Activated effector memory CD4-positive, alpha-beta T cell treated with anti-CD3 and anti-CD28 coated beads, Interleukin-2, amount 50 U/mL, for 16 hours (primary cell): ENCODE measurements at places on chromosomes 11 and 22.

DNA sequence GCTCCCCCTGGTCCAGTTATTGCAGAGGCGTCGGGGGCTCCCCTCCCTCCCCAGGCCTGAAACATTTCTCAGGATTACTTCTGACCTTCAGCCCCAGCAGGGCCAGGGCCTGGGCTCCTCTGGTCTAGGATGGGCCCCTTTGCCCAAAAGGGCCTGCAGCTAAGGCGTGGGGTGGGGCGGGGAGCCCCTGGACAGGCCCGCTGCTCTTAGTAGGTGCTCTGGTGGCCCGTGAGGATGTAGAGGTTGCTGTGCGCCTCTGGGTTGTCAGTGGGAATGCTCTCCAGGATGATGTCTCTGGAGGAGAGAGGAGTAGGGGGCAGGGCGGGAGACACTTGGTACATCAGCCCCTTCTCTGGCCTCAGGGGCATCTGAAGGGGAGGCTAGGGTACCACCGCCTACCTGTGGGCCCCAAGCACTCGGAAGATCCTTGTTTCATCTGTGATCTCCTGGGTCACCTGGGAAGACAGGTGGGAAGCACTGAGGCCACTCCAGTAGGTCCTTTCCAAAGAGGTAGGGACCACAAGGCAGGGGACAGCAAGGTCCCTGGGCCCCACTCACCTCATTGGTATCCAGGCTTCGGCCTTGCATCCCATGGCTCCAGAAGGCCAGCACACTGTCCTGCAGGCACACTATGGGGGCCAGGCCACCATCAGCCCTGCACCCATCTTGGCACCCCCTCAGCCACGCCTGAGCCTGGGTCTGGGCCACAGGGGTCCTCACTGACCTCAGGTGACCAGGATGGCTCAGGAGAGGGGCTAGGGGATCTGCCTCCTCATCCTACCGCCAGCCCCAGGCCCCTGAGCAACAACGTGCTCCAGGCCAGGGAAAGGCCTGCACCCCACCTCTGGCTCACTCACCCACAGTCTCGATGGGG is 11.2 kb upstream of the SF1 start:
- DNase-seq, result no peak

DNA sequence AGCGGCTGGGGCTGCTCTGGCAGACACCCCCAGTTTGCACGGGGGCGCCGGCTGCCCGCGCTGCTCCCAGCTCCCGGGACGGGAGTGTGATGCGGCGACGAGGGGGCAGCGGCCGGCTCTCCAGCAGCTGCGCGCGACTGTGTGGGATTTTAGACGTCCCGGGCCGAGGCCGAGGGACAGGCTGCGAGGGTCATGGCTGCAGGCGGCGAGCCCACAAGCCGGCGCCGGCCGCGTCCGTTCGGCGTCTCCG is 159 bp downstream of the FZD4 start:
- no peak for DNase-seq

DNA sequence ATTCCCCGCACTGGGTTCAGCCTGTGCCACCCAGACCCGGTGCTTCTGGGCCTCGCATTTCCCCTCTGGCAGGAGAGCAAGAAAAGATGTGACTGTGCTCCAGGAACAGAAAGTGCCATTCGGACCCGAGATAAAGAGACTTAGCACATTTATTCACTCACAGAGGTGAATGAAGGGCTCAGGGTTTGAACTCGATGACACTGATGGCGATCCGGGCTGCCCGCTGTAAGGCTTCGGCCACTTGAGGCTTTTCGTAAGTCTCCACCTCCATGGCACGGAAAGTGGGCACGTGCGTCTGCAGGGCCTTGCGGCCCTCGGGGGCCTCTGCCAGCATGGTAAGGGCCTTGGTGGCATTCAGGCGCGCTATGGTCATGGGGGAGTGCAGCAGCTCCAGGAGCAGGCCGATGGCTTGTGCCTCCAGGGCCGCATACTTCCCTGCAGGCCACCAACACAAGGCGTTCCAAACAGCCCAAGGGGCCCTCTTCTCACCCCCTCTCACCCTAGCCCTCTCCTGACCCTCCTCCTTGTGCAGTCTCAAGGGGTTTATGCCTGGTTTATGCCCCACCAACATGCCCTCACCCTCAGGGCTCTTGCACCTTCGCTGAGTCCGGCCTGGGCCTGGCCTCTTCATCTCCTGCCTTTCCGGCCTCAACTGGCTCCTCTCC is 10.9 kb upstream of the GNAZ start:
- DNase-seq, result peak; percentile 28

DNA sequence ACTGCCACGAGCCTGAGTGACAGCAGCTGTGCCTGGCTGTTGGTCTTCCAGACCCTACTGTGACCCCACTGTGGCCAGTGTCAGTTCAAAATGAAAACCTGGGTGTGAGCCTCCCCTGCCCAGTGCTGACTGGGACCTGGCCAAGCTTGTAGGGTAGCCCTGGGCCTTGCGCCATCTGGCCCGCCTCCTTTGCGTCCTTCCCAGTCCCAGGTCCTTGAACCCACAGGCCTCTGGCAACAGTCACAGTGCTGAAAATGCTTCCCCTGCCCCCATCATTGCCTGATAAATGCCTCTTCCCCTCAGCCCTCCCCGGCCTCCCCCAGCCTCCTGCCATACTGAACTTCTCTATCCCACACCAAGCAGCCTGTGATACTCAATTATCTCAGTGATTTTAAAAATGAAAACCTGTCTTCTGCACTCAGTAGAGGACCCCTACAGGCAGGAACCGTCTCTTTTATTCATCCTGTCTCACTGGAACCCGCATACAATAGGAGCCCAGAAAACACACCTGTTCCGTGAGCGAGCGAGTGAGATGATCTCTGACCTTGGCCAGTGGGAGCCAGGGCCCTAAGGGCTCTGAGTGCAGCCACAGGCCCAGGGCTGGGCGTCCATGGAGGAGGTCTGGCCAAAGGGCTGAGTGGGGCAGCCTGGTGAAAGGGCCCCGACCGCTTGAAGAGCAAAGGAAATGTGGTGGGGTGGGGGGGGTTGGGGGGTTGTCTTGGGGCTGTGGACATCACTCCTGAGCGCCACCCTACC is 49.7 kb upstream of the TTLL12 start:
- DNase-seq, result no peak

GRCh38 chr11:221539-221938 is 14.0 kb downstream of the RIC8A start:
- DNase-seq, result peak; percentile 12

DNA sequence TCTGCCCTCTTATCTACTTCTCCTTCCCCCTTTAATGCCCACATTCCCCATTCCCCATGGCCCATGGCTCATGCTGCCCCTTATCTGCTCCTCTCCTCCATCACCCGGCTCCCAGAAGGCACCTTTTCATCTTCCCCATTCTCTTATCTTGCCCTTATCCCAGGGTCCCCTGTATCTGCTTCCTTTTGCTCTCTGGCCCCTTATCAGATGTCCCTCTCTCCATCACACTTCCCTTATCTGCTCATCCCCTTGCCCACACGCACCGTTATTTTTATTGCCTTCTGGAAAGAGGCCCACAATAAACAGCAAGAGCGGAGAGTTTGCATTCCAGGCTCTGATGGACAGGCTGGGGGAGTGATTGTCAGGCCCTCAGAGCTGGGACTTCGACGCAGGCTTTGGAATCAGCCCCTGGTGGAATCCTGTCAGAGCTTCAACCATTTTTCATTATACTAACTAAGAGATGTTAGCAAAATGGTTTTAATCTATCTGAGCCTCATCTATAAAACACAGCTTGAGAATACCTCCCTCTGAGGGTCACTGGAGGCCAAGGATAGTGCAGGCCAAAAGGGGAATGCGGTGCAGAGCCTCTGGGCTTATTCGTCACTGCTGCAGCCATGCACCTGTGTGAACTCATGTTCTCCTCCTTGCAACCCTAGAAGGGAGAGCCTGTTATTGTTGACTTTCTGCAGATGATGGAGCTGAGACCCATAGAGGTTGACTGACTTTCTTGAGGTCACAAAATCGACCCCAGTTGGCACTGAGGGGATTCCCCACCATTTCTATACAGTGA is 37.0 kb upstream of the LRRC55 start:
- DNase-seq, result no peak

- DNase-seq, result no peak
These were observed 37.5 kb upstream of the SLC22A25 start for GRCh38 chr11:63280920-63281319.

DNA sequence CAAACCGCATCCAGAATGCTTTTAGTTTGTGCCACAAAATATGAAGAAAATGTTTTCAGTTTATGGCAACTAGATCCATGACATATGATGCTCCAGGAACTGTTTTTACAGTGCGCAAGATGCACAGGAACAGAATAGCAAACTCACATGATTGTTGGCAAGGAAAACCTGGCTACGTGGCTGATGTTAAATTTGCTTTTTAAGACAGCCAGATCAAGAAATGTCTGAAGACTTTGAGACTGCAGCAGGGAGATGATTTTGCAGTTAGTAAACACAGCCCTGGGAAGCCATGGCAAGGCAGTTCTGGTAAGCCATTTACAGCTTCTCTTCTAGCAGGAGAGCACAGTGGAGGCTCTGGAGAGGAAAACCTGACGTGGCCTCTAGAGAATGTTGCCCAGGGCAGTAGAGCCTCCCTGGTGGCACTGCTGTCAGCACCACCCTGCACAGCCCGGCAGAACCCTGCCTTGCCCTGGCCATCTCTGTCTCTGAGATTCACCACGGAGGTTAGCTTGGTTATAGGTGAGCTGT is 69.8 kb upstream of the TNRC6B start:
- peak; percentile 71 for DNase-seq

DNA sequence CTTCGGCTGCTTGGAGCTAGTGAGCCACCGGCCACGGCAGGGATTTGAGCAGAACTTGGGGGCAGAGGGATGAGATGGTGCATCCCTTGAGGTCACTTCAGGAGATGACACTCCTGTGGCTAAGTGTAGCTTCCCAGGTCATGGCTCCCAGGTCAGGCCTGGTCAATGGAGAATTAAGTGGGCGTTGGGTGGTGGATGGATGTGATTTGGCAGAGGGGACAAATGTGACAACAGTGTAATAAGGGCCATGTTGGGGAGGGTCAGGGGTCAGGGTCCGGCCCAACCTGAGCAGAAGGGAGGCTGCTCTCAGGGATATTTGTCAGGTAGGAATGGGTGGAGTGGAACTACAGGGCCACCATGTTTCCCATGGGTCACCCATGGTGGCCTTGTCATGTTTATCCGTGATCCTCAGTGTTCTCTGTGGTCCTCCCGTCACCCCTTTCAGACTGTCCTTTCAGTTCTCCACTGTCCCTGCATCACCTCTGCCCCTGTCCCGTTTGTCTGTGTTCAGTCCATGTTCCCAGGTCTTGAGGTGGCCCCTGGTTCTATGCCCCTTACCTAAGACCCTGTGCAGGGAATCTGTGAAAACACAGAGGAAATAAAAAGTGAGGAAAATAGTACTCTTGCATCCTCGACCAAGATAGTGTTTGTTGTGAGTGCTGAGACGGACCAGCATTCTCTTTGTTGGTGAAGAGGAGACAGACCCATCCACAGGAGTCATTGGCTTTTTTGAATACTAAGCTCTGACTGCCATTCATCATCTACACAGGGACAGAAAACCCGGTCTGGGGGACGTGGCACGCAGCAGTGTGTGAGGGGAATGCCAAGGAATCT is 6.1 kb downstream of the SLC25A1 start:
- DNase-seq, result no peak

- DNase-seq, result no peak
These were observed 626 bp downstream of the KRTAP5-7 start for GRCh38 chr11:71527576-71528210.

- no peak for DNase-seq
These were observed 838 bp downstream of the WNT11 start for GRCh38 chr11:76205252-76206076.

DNA sequence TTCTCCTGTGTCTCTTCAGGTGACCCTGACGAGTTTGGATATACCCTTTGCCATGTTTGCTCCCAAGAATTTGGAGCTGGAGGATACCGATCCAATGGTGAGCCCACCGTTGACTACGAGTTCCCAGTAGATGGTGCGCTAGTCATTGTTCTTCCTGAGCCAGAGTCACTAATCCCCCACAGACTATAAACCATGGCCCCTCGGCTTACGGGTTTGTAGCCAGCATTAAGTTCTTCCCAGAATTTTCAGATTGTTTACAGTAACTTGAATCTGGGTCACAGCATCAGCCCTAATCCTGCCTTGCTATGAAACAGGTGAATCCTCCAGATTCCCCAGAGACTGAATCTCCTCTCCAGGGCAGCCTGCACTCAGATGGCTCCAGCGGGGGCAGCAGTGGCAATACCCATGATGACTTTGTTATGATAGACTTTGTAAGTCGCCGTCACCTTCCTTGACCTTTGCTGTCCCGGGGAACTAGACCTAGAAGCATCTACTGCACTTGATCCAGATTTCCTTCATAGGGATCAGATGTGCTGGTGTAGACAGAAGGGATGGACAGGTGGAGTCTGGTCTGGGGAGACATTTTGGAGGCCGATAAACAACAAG is 31.8 kb downstream of the ARHGAP1 start:
- no peak for DNase-seq

GRCh38 chr11:65083134-65083833 is 556 bp downstream of the CDCA5 start:
- no peak for DNase-seq

- DNase-seq, result no peak
These were observed 327.1 kb upstream of the DDI1 start for GRCh38 chr11:103709371-103709770.

DNA sequence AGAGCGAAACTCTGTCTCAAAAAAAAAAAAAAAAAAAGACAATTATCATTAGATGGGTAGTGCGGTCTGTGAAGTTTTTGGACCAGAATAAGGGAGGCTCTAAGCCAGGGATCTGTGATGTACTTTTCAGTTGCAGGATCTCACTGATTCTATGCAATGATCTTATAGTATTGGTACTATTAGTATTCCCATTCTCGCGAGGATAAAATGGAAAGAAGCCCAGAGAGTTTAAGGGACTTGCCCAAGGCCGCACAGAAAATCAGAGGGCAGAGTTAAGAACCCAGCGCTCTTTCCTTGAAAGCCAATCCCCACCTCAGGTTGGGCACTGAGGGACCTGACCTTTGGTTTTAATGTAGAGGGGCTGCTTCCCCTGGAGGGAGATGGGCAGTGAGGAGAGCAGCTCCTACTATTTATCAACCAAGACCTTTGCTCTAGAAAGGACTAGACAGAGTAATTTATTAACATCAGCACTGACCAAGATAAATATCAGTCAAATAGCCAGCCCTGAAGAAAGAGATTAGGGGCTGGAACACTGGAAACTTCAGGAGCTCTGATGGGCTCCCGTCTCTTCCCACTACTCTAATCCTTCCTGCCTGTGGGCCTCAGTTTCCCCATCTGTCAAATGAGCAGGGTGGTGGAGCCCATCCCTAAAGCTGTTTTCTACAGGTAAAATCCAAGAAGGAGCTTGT is 6.0 kb downstream of the NIPSNAP1 start:
- no peak for DNase-seq

- DNase-seq, result no peak
These were observed 7.2 kb downstream of the CLMP start for GRCh38 chr11:123187665-123188507.

GRCh38 chr22:26389125-26389524 is 39.9 kb upstream of the ASPHD2 start:
- no peak for DNase-seq

- no peak for DNase-seq
These were observed 35.8 kb downstream of the GAB2 start for GRCh38 chr11:78381865-78382264.

- peak; percentile 28 for DNase-seq
These were observed 50.7 kb downstream of the SHISAL1 start for GRCh38 chr22:44261861-44262595.

GRCh38 chr11:46684367-46684766 is 16.1 kb downstream of the ARHGAP1 start:
- no peak for DNase-seq
